ENCODE measurements at places on chromosomes 12 and 14.

DNA sequence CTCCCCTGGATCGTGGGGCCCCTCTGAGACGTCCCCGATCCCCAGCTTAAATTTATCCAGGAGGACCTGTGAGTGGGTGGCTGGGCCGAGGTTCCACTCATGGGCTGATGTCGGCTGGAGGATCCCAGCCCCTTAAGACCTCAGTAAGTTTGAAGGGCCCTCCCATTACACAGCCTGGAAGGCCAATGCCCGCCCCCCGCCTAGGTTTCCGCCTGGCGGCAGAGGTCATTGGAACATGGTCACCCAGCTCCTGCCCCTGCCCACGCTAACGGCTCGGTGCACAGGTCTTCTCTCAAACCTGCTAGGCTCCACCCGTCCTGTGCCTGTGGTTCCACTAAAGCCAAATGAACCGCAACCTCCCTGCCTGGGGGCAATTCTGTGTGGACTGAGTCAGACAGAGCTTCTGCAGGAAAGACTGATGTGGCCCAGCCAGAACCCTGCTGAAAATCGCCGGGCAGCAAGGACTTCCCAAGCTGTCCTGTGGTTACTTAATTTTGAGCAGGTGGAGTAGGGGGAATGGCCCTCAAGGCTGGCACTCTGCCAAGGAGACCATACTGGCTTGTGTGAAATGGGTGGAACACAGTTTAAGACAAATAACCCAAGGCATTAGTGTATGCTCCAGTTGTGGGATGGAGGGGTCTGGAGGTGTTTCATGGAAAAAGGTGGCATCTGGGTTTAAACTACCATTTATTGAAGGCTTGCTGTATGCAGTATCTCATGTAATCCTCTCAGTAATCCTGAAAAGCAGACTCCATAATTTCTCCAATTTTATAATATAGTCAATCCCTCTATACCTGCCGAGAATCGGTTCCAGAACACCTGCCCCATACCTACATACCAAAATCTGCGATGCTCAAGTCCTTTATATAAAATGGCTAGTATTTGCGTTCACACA, 903 bp upstream of the NT5DC3 start:
- DNase-seq, result no peak

DNA sequence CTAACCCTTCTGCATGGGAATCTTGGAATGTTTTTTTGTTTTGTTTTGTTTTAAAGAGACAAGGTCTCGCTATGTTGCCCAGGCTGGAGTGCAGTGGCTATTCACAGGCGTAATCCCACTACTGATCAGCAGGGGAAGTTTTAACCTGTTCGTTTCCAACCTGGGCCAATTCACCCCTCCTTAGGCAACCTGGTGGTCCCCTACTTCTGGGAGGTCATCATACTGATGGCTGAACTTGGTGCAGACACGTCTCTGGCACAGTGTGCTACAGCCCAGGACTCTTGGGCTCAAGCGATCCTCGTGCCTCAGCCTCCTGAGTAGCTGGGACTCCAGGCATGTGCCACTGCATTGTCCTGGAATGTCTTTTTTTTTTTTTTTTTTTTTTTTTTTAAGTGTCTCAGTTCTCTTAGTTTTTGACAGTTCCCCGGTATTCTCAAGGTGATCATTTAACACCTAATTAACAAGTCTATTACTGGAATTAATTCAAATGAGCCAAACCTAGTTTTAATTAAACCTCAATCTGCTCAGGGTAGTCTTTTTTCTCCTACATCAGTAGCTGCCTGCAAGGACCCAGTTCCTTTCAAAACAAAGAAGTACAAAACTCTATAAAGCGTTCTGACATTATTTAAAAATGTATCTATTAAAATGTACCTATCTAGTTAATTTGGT, 49.0 kb upstream of the ISM2 start:
- DNase-seq, result no peak

GRCh38 chr12:63844391-63845341, at the start of gene SRGAP1:
TSS of gene SRGAP1 (plus strand) at chr12:63844700. CDS start at chr12:63844817, 117 bp downstream.
- no peak for DNase-seq

- no peak for DNase-seq
These were observed 35.1 kb downstream of the EIF2S3B start for GRCh38 chr12:10540776-10541205.

Data from stimulated activated CD4-positive, alpha-beta T cell treated with anti-CD3 and anti-CD28 coated beads, Interleukin-1b, Interleukin-23, amount 100 ng/mL, for 1 hour (primary cell).